ENCODE measurements at places on chromosomes 1 and 21.

GRCh38 chr1:15358565-15359133, 51.0 kb upstream of the EFHD2 start:
- no peak for DNase-seq

DNA sequence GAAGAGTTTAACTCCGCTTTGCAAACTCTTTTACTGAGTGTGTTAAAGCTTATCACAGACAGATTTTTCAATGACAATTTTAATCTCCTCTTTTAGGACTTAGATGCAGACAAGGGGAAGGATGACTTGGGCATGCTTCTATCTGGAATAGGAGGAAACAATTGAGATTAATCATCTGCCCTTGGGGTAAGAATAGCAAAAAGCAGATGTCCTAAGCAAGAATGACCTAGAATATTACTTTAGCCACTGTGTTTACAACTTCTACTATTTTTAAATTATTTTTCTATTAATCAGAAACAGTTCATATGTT, 569.0 kb upstream of the ADGRL2 start:
- DNase-seq = no peak

- DNase-seq = no peak
Observed at GRCh38 chr1:30381266-30381665, 342.1 kb downstream of the MATN1 start.

DNA sequence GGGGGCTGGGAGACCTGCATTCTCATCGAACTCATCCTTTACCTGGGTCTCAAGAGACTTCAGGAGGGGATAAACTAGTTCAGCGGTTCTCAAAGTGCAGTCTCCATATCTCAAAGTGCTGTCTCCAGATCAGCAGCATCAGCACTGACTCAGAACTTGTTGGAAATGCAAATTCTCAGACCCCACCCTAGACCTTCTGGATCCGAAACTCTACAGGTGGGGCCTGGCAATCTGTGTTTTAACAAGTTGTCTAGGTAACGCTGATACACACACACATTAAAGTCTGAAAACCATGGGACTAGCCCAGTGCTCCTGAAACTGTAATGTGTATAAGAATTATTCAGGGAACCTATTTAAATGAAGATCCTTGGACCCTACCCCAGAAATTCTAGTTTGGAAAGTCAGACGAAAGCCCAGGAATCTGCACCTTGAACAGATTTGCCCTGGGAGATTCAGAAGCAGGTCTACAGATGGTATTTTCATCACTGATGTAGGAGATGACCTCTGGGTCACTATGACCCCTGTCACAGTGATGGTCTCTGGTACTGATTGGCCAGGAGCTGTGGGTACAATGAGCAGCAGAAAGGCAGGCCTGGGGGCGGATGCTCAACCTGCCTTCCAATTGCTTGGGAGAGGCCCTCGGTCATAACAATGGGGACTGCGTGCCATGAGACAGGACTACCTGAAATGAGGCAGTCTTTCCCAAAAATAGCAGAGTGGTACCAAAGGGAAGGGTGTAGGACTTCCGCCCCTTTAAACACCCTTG, 127.2 kb downstream of the FAM78B start:
- DNase-seq = no peak

GRCh38 chr21:29074007-29074376, 544 bp upstream of the CCT8 start:
- DNase-seq = no peak

DNA sequence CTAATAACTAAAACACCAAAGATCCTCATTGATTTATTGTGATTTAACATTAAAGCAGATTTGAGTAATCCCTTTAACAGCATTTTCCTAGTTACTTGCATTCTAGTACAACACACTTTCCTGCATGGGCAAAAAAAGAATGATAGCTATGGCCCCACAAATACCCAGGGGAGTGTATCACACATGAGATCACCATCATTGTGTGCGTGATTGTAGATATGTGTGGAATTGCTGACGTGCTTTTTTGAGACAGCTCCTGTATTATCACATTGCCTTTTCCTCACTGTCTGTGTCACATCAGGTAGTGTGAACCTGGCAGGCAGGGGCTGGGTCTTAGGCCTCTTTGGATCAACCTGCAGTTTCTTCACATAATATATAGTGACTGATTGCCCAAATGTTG, 48.5 kb upstream of the SAMD13 start:
- no peak for DNase-seq

- no peak for DNase-seq
Observed at GRCh38 chr1:37476087-37476452, 1.7 kb downstream of the ZC3H12A start.

- DNase-seq = no peak
Observed at GRCh38 chr1:168824418-168825065, 95.5 kb upstream of the DPT start.

DNA sequence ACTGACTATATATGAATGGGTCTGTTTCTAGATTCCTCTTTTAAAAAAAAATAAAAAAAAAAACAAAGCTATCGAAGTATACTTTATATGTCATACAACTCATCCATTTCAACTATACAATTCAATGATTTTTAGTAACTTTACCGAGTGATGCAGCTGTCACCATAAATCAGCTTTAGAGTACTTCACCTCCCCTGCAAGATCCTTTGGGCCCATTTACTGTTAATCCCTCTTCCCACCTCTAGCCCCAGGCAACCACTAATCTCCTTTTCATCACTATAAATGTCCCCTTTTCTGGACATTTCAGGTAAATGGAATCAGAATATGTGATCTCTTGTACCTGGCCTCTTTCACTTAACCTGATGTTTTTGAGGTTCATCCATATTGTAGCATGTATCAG, 133.9 kb downstream of the PEX14 start:
- no peak for DNase-seq

- DNase-seq = no peak
Observed at GRCh38 chr1:29800522-29800956, 564.2 kb downstream of the PTPRU start.

- peak; percentile 56 for DNase-seq
Observed at GRCh38 chr1:205211169-205211838, at the start of gene DSTYK. Gene DSTYK, minus strand, starts transcription at chr1:205211702. Its CDS starts 167 bp downstream, at chr1:205211535.

DNA sequence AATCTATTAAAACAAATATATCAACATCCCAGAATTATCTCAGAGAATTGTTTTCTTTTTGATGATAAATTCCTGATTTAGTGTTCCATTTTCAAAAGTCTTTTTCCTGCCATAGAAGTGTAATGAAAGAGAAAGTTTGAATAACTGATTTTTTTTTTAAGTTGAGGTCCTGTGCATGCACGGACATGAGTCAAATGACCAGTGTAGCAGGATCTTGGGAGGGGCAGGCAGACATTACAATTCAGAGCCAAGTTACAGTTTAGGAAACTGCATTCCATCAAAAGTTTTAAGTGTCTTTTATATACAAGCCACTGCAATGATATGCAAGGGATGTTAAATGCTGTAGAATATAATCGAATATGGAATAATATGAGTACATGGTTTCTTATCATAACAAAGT, 227.5 kb downstream of the HMCN1 start:
- DNase-seq = no peak

DNA sequence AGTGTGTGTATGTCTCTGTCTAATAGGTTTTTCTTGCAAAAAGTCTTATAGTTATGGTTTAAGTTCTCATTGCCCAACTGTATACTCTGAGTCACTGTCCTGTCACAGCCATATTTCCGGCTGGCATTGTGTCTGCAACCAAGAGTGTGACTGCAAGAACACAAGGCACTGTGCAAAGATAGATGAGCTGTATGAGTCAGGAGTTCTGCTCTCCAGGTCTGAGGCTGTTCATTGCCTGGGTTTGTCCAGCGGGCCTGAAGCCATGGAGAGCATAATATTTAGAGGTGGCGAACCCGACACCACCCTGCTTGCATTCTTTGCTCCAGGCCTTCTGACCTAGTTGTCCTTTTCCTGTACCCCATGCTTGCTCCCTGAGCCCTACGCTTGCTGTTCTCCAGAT, 50.9 kb upstream of the CNIH3 start:
- no peak for DNase-seq

DNA sequence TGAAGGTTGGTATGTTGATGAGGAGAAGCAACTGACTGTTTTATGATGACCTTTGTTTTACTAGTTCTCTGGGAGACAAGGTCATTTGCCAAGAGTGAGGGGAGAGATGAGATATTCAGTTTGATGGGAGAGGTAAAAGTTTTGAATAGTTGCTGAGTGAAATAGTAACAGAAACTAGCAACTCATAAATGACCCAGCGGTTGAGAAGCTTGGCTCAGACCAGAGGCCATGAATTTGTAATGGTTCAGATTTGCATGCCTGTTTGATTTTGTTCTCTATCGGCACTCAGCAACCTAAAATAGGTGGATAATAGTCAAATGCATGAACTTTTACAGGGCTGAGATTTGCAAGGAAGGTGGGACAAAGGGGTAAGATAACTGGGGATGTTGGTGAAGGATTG, 6.6 kb downstream of the CCDC30 start:
- DNase-seq = no peak

- DNase-seq = no peak
Observed at GRCh38 chr1:234433563-234434285, 45.3 kb downstream of the TARBP1 start.

- DNase-seq = no peak
Observed at GRCh38 chr1:246788895-246789338, 64.7 kb downstream of the SCCPDH start.

DNA sequence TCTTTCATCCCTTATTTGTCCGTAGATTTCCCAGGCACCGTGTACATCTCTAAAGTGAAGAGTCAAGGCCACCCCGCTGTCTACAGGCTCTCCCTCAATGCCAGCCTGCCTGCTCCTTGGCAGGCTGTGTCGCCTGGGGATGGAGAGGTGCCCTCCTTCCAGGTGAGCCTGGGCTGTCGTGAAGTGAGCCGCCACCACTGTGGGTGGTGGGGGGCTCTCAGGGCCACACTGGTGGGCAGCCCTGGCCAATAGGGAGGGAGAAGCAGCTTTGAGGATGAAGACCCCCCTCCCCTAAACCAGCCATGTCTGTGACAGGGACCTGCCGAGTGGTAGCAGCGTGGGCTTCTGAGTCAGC, 46.2 kb downstream of the DISP3 start:
- DNase-seq = no peak

GRCh38 chr21:29018540-29018939, 609 bp downstream of the RWDD2B start:
- DNase-seq = no peak

GRCh38 chr1:90727917-90728501, 10.9 kb upstream of the BARHL2 start:
- DNase-seq = no peak

GRCh38 chr1:155942578-155943141, 1.2 kb downstream of the RXFP4 start:
- DNase-seq = no peak

DNA sequence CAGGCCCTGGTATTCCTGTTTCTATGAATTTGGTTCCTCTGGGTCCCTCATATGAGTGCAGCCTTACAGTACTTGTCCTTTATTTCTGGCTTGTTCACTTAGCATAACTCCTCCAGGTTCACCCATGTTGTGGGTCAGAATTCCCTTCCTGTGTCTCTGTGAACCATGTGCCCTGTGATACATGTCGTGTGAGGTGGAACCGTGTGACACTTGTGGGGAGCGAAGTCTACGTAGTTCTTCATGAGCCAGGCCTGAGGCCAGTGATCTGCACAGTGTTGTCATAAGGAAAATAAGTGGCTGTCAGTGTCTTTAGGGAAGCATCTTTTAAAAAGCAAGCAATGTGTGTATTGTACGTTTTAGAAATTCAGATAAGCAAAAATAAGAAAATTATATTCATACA, 122.8 kb downstream of the GALNT2 start:
- DNase-seq = no peak

DNA sequence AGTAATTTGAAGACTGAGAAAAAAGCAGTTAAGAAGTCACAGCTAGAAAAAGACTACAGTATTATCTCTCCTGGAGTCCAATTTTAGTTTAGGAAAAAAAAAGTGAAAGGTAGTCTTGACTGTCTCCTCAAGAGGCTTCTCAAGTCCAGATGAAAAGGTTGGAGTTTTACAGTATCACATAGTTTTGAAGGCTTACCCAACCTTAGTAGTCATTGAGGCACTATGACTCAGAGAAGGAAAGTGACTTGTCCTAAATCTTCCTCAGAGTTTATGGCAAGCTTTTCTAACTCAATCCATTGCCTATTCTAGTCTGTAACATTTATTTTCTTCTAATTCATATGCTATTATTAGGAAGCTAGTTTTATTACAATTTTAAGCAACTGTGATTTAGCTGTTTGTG, 174.9 kb downstream of the DPYD start:
- DNase-seq = no peak

DNA sequence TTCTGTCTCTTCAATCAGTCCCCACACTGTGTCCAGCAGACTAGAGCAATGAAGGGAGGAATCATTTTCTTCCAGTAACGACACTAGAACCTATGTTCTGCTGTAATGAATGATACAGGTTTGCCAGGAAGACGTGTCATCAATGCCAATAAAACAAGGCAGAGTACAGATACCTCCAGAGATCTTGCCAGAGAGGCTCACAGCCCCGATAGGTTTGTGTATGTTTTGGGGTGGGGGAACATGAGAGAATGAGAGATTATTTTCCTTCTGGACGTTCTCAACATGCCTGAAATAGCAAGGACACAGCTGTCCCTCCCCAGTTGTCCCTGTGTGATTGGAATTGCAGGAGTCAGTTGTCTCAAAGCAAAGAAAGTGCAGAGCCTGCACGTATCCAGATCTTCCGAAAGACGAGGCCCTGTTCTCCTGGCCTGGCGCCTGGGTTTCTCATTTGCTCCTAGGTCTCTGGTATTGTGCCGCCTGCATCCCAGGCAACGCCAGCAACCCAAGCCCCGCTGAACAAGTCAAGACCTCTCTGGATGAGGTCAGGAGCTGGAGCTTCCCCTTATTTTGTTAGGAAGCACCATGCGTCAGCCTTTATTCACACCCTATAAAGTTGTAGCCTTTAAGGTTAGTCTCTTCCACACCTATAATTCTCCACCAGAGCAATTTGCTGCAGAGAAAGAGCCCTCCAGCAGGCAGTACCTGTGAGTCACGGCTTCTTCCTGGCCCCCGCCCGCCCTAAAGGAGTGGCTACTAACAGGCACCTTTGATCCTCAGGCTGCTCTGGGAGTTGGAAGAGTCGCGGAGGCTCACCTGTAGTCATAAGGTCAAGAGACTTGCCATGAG, 130.5 kb downstream of the TOMM20 start:
- DNase-seq = no peak

DNA sequence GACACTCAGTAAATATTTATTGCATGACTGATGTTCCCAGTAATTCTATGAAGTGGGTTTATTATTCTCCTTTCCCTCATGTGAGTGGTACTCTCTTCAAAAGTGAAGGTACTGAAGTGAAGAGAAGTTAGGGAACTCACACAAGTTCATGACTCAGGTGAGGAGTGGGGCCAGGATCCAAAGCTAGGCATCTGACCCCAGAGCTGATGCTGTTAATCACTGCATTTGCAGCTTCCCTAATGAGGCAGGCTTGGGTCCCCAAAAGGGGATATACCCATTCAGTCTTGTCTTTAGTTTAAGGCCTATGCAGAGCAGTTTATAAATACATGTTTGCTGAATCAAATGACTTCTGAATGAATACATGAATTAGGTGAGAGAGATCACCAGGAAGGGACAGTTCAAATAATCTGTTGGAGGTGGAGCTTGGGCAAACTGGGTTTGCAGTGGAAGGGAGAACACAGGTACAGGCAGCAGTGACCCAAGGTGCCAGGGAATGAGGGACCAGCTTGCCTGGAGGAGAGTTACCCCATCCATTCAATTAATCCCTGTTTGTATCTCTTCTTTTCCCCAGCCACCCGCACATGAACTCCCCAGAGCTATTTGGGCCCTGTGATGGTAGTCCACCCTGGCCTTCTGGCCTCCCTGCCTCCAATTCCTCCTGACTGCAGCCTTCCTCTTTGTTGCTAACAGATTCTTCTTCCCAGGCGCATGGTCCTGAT, 2.0 kb downstream of the CD58 start:
- DNase-seq = no peak

GRCh38 chr1:190084552-190084951, 393.1 kb downstream of the BRINP3 start:
- no peak for DNase-seq

GRCh38 chr1:2542246-2542915, 12.3 kb upstream of the HES5 start:
- DNase-seq = no peak

Measured in cortex of kidney (tissue), 1 donor.